Pons (tissue), 1 donor: ENCODE measurements at places on chromosomes 16 and 17.

- DNase-seq: peak; percentile 72
These were observed 65.9 kb upstream of the SDK2 start for GRCh38 chr17:73710095-73710592.

GRCh38 chr16:22007509-22008214 is at the start of gene MOSMO:
Gene MOSMO, plus strand, starts transcription at chr16:22008111. Its CDS starts 191 bp downstream, at chr16:22008302.
- peak; percentile 30 for DNase-seq

DNA sequence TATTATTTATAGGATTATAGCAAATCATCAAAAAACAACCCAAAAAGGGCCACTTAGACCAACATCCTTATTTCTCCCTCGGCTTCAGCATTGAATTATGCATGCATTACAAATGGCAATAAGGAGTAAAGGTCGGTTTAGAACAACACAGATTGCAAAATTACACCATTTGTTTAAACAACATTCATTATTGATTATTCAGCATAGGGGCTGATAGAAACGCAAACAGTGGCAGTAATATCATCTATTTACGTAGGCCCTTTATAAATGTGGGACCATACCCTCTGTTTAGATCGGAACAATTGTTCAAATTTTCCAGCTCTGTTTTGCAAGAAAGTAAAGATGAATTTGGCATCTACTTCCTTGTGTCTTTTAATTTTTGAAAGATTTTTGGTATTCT is 153.3 kb downstream of the WWOX start:
- DNase-seq: no peak

GRCh38 chr17:22694362-22695227 is 1002.3 kb downstream of the KCNJ18 start:
- DNase-seq: no peak

DNA sequence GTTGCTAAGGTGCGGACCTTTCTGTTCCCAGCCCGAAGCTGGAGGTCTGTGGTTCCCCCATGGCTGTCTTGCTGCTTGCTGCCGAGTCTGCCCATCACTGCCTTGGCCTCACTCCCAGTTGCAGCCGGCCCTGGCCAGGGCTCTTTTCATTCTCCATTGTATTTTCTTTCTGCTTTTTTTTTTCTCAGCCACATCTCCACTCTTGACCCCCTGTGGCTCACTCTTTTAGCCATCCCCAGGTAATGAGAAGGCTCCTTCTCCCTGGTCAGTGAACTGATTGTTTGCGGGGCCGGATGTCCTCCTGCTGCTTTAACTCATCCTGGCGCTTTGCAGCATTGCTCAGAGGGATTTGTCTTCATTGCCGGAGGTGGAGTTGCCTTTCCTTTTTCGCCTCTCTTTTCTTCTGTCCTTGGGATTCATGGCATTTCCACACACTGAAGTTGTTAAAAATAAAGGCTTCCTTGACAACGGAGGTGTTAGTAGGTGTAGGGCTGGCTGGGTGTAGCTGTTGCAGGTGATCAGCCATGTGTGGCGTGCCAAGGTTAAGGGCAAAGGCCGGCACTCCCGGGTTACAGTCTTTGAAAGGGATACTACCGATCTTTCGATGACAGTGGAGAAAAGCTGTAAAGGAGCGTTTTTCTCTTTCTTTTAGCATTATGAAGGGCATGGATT is 34.1 kb downstream of the MAP2K6 start:
- DNase-seq: peak; percentile 85

- DNase-seq: no peak
These were observed 13.1 kb downstream of the MBTPS1 start for GRCh38 chr16:84103678-84104077.
